ENCODE measurements at places on chromosomes 16 and 17.
A peak's percentile ranks its signal among the peaks of the same experiment; 100 is the strongest.

DNA sequence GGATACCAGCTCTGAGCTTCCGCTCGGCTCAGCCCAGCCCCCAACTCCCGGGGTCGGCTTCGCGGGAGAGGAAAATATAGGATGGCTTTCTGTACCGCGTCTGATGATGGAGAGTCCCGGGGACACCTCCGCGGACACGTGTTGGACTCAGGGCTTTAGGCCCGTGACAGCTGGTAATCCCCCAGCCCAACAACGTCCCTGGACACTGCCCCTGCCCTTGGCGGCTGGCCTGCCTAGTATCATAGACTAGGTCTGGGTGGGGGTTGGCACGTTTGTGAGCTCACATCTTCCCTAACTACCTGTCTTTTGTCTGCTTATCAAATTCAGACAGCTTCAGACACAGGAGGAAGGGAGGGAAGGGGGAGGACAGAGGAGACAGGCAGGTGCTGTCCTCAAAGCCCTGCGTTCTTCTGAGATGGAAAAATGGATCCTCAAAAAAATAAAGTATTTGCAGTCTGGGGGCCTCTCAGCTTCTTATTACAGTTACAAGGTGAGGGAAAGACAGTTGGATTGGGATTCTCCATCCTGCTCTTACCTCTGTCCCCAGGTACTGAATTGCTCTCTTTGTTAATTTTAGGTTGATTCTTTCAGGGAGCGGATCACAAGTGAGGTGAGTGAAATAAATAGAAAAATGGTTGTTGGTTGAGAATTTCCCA, 698 bp downstream of the PSME3 start:
- DNase-seq: no peak

GRCh38 chr17:39027455-39028035, 60.3 kb upstream of the FBXO47 start:
- no peak for DNase-seq

DNA sequence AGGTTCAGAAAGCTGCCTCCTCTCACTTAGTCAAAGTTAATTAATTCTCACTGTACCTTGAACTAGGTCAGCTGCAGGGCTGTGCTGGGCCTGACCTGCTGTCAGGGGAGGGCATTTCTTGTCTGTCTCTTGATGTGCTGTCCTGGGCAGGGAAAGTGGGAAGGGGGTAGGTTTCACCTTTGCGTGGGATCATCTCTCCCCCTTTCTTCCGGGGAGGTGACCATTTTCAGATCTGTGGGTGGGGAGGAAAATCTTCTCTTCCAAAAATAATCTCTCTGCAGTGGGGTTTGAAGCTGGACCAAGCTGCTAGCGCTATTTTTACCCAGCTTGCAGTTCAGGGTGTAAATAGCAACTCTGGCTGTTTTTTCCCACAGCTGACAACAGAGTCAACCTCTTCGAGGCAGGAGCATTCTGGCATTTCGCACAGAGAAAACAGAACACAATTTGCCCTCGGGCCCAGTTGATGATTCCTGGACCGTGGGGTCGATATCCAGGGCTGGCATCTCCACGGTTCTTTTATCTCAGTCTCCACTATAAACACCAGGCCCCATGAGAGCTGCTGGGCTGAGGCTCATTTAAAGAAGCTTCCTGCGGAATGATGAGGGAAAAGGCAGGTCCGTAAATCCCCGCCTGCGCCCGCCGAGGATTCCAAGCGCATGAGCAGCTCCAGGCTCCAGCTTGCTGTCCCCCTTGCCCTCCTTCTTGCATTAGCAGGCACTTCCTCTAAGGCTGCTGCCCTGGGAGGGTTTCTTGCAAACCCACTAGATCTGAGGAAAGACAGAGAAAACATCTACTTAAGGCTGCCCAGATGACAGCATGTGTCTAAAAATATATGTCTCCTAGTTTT, 93.9 kb downstream of the YPEL2 start:
- DNase-seq: no peak

DNA sequence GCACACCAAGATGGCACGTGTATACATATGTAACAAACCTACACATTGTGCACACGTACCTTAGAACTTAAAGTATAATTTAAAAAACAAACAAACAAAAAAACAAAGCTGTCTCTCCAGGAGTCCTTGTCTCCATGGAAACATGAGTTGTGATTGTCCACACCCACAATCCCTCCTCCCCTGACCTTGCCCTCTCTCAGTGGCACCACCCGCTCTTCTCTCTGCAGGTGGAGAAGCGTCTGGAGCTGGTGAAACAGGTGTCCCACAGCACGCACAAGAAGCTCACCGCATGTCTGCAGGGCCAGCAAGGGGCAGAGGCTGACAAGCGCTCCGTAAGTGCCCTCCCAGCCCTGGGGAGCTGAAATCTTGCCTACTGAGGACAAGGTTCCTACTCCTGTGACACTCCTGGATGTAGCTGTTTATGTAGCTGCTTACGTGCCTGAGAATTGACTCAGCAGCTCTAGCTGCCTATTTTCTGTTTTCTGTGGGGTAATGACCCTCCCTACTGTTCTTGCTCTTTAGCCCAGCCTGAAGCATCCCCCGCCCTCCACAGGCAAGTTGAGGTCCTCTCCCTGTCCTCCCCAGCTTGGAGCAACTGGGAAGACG, 107.0 kb downstream of the ARHGAP44 start:
- no peak for DNase-seq

DNA sequence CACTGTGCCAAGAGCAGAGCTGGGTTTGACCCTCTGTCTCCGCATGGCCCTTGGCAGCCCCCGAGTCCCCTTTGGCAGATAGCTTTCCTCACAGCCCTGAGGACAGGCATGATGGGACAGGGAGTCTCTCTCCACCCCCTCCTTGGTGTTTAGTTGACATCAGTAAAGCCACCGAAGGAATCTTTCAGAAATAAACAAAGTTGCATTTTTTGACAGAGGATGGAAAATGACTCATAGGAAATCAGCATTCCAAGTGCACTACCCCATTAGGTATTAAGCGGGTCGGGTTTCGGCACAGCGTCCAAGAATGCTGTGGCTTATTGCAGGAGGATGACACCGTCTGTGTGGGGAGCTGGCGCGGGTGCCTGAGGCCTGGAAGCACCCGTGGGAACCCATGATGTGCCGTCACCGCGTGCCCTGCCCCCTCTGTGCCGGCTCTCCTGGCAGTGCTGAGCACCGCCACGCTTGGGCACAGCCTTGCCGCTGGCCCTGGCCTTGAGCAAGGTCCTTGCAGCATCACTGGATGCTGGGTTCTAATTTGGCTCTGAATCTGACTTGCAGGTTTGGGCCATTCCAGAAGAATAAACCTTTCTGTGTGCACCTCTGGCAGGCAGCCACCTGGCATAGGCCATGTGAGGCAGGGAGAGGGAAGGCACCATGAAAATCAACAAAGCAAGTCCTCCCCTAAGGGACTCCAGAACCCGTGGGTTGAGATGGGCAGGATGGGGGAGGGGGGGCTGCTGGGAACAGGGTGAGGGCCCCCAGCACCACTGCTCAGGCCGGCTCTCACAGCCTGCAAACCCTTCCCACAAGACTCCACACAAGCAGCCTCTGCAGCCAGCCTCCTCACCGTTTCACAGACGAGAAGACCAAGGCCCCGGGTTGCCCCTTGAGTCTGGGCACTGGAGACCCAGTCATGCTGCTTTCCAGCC, 50.5 kb upstream of the ZNF469 start:
- no peak for DNase-seq

DNA sequence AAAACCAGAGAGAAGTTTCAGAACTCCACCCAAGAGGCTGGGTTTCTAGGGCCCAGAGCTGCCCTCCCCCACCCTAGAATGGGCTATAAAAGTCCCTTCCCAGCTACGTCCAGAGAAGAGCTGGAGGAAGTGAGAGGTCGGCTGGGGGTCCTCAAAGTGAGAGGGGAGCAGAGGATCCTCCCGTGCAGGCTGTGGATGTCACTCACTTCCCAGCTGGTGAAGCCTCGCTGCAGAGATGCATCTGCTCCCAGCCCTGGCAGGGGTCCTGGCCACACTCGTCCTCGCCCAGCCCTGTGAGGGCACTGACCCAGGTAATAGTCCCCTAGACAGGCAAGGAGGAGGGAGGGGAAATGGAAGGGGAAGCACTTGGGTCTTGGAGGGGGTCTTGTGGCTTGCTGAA, at the start of gene EPX:
EPX (plus strand) TSS at position 115 of the 400 bp plus-strand sequence; CDS start at position 236, 121 bp downstream.
- DNase-seq: peak; percentile 14

DNA sequence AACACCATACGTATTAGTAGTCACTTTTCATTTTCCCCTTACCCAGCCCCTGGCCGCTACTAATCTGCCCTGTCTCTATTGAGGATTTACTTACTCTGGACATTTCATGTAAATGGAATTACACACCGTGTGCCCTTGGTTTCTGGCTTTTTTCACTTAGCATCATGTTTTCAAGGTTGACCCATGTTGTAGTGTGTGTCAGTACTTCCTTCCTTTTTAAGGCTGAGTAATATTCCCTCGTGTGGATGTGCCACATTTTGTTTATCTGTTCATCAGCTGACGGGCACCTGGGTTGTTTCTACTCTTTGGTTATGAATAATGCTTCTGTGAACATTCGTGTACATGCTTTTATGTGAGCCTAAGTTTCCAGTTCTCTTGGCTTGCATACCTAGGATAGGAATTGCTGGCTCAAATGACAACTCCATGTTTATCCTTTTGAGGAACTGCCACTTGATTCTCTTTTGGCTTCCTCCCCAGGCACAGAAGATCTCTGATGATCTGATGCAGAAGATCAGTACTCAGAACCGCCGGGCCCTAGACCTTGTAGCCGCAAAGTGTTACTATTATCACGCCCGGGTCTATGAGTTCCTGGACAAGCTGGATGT, 7.7 kb downstream of the PSMD3 start:
- DNase-seq: no peak

GRCh38 chr17:77542011-77542410, 401.2 kb downstream of the SEC14L1 start:
- no peak for DNase-seq
